ENCODE measurements at places on chromosomes 2 and 18.
A peak's percentile ranks its signal among the peaks of the same experiment; 100 is the strongest.

GRCh38 chr18:74289137-74289536, 2.6 kb downstream of the CYB5A start:
- no peak for DNase-seq

DNA sequence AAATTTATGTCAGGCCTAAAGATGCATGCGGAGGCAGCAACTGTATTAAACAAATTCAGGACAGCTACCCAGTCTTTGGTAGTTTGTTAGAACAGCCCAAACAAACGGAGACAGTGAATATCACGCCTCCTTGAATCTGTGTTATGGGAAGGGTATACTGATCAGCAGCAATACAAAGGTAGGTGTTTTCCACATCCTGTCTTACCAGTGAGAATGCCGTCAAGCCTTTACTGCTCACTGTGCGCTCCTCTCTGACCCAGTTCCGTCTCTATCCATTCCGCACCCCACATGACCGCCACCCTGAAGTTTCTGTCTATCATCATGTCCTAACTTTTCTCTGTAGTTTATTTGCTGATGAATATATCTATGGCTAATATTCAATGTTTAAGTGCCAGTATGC, 473.3 kb downstream of the LPIN1 start:
- DNase-seq, result no peak

- DNase-seq, result no peak
These were observed 234.0 kb downstream of the BCL2 start for GRCh38 chr18:63085611-63086010.

GRCh38 chr18:9811978-9812377, 73.8 kb upstream of the TXNDC2 start:
- DNase-seq, result no peak

GRCh38 chr18:56001576-56001975, 413.6 kb upstream of the TCF4 start:
- DNase-seq, result no peak

DNA sequence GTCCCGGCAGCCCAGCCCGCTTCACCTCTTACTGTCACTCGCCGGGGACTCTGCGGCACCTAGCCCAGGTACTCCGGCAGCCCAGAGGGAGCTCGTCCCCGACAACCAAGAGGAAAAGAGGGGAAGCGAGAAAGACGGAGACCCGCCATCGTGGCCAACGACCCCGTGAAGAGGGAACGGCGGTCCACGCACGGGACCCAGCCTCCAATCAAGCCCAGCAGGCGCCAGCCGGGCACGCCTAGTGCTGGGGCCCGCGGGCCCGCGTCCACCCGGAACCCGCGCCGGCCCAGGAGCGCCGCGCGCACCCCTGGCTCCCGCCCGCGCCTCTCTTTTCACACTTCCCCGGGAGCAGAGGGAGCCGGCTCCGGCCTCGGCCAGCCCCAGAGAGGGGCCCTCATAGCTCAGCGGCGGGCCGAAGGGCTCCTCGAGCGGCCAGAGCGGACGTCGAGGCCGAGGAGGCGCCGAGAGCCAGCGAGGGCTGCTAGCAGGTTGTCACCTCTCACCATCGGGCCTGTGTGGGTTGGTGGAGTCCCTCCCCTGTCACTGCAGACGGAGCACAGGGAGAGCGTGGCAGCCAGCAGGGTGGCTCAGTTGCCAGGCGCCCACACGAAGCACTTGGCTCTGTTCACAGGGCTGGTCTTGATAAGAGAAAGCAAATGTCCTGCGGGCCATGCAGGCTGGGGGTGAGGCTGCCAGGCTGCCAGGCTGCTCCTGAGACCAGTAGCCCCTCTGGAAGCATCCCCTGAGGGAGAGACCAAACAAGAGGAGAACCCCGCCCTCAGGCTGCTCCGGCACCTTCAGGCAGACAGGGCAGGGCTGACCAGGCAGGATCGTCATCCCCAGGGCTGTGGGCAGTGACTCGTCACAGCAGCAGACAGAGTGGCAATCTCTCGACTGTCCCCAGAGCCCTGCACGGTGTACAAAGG, 36.9 kb upstream of the KLF11 start:
- peak; percentile 31 for DNase-seq

DNA sequence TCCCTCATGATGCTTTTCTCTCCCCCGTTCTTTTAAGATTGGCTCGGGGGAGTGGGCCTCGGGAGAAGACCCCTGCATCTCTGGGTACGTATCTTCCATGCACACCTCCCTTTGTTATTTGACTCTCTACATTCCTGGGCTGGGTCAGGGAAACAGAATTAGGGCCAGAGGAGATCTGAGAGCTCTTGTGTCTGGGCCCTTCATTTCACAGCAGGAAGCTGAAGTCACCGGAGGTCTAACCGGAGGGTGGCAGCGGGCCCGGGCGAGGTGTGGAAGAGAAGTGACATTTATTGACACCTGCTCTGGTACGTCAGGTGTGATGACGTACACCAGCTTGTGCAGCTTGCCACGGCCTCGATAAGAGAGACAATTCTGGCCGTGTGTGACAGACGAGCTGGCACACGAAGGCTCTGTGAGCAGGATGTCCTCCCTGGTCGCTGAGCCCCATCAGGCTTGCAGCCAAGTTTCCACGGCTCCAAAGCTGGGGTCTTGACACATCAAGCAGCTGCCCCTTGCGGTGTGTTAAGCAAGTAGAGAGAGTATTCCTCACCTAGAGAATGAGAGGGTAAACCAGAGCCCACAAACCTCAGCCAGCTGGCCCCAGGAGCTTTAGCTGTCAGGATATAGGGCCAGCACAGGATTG, 30.4 kb downstream of the TOGARAM2 start:
- DNase-seq, result no peak

DNA sequence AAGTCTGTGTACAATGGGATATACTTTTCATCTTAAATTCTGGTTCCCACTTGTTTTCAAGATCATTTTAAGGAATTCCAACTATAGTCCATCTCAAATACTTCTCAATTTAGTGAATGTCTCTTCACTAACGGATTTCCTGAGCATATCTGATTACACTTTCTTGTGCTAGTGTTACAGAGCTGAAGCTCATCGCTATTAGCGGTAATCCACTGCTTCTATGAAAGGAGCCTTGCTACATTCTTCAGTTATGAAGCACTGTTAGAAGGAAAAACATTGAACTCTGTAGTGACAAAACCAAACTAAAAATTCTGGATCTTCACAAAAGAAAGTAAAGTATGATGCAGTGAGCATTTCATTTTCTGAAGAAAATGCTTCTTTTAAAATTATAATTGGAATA, 72.0 kb downstream of the AGPS start:
- DNase-seq, result no peak

GRCh38 chr2:207711750-207712530, 500 bp downstream of the CCNYL1 start:
- DNase-seq, result peak; percentile 64

DNA sequence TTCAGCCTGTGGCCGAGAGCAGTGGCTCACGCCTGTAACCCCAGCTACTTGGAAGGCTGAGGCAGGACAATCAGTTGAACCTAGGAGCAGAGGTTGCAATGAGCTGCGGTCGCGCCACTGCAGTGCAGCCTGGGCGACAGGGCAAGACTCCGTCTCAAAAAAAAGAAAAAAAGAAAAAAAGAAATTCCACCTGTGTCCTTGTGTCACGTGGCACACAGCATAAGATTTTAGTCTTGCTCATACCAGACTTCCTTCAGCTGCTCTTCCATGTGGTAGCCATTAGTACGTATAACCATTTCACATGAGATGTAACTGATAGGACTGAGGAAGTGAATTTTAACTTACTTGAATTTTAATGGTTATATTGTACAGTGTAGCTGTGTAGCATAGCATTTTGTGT, 4.0 kb downstream of the NOP58 start:
- no peak for DNase-seq

DNA sequence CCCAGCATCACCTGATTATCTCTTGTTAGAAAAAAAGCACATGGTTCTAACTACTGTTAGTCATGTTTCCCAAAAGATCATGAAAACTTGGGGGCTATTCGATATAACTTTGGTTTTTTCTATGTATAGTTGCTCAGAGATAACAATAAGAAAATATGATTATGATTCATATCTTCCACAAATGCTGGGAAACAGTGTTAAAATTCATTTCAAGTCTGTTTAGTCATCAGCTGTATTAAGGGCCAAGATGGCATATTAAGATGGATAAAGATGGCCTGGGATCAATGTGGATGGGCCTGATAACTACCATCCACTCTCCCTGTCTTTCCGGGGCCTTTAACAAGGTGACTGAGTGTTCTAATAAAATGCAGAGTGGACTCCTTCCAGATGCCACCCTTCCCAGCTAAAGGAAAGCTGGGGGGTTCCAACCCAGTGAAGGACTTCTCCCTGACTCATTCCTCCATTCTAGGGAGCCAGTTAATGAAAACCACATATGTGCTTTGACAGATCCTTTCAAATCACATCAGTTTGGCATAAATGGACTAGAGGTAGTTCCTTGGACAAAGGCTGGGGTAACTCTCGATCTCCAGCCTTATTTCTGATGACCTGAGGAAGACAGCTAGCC, 221.6 kb downstream of the VAPA start:
- no peak for DNase-seq
